ENCODE measurements at places on chromosomes 7 and 10.
A peak's percentile ranks its signal among the peaks of the same experiment; 100 is the strongest.

GRCh38 chr10:24721229-24722106 is 2.2 kb downstream of the ARHGAP21 start:
- DNase-seq = peak; percentile 60

DNA sequence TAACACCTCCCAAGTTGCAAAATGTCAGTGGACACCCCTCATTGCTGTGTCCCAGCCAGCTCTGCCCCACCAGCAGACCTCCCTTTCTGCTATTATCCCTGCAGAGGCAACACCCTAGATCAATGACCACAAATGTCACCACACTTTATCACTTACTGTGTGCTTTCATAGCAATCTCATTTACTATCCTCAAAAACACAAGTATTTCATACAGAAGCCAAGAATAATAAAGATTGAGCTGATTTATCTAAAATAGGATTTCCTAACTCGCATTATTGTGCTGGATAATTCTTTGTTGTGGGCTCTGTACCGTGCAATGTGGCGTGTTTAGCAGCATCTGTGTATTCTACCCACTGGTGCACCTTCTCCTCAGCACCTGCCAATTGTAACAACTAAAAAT is 13.2 kb upstream of the ABCB5 start:
- no peak for DNase-seq

DNA sequence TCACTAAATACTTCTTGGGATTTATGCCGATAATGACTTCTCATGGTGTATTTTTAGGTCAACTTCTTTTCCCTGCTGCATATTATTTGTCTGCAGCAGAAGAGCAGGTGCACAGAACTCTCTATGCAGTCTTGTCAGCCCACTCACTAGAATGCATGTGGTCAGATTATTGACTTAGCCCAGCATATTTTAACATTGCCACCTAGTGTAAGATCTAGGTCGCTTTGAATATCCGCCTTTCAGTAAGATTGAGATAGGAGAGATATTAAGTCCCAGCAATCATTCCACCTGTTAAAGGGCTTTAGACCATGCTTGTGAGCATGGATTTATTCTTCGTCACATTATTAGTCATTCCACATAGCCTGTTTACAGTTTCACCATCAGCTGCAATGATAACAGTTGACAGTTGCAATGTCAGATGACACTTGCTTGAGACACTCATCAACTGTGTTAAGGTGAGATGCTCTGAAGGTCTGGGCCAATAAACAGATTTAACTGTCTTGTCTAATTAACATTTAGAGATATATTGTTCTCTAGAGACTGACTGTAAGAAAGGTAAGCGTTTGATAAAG is 491.7 kb downstream of the ARL4A start:
- peak; percentile 18 for DNase-seq

DNA sequence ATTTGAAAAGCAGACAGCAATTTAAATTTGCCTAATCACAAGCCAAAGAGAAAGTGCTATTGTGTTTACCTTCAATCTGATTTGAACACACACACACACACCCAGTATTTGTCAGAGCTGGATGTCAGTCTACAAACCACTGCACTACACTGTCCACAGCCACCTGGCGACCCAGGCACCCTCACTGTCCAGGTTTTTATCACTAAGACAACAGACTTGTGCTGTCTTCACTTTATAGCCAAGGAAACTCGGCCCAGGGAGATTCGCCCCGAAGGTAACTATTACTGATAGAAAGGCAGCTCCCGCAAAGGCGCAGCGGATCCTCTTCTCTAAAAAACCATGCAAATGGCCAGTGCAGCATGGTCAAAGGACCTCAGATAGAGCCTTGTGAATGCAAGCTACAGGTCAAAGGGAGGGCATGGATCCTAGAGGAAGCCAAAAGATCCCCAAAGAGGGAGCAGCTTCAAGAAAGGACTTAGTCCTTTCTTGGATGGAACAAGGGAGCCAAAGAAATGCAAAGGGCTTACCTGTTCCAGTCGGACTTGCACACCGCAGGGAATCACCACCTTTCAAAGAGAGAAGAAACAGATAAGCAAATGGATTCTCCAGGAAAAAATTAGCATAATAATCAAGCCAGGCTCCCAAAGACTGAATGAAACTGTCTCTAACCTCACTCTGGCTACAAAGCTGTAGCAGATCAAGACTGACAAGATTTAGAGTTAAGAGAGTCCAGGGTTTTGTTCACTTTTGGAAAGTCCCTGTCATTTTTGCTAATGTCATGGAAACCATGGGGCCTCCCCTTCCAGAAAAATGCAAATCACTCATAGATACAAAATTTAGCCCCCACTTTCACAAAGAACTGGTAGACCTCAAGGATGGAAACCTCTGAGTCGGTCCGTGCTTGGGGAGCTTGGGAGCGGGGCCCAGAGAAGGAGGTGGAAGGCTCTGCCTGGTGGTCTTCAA is 101.1 kb downstream of the TNS3 start:
- DNase-seq = no peak

- no peak for DNase-seq
Observed at GRCh38 chr10:73901261-73901660, 9.7 kb upstream of the PLAU start.

- no peak for DNase-seq
Observed at GRCh38 chr7:148722340-148723165, 23.9 kb downstream of the CUL1 start.

DNA sequence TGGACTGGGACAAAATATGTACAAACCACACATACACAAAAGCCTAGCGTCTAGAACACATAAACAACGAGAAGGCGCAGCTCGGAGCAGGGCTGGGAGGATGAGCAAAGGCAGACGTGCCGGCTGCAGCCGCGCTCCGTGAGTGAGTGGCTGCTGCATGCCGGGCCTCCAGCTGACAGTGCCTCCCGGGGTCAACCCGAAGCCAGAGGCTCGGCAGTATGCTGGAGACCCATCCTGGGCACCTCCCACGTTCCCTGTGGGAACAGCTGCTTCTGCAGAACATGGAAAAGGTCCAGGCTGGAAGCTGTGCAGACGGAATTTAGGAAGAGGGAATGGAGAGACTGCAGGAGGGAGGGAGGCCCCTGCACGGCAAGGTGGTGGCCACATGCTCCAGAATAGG is 3.6 kb upstream of the GPR146 start:
- DNase-seq = no peak

DNA sequence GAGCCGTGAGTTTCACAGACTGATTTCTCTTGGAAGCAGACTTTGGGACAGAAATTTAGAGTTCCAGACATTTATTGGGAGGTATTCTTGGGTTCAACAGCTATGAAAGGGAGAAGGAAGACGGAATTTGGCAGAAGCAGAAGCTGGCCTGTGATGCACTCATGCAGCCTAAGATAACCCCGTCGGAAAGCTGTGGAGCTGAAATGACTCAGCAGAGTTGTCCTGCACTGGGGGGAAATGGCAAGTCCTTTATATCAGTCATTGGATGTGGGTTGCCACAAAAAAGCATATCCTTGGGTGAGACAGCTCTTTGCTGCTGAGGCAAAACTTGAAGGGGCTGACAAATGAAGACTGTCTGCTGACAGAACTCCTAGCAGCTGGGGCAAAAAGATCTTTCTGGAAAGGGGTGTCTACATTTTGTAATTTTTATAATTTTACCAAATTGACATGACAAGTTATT is 11.5 kb upstream of the MICU1 start:
- no peak for DNase-seq

GRCh38 chr7:91912494-91912893 is 28.2 kb upstream of the AKAP9 start:
- DNase-seq = no peak

DNA sequence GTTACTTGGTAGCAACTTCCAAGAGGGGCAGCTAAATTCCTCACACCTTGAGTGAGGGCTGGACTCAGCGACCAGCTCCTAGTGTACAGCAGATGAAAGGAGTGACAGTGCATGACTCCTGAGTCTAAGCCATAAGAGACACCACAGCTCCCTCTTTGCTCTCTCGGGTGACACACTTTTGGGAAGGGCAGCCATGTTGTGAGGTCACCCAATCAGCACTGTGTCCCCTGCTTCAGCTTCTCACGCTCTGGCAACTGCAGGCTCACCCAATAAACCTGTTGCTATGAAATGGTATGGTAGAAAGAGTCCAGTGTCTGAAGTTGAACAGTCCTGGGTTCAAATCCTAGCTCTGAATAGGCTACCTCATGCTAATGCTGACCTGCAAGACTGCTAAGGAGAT is 20.9 kb downstream of the TMEM130 start:
- no peak for DNase-seq

DNA sequence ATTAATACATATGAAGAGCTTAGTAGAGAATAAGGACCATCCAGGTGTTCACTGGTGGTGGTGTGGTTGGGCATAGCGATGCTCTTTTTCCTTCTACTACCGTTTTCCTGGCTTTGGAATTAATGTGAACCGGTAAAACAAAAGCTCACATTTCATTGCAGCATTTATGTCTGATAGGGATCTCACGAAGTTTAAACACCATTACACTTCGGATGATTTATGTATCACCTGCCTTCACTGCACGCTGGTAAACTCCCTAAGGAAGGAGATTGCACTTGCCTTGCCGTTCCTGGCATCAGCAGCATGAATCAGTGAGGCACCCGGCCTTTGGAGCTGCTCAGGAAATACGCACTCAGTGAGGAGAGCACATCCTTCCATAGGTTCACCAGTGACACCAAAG is 47.5 kb downstream of the WIPF3 start:
- DNase-seq = no peak

GRCh38 chr10:93181271-93182048 is 107.8 kb downstream of the CYP26A1 start:
- DNase-seq = no peak

DNA sequence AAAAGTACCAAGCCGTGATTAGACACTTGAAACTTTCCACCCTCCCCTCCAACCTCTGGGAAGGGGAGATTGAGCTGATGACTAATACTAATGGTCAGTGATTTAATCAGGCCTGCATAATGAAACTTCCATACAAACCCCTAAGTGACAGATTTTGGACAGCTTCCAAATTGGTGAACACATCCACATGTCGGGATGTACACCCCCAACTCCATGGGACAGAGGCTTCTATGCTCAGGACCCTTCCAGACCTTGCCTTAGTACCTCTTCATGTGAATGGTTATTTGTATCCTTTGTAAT is 4.8 kb downstream of the NUB1 start:
- no peak for DNase-seq

- DNase-seq = no peak
Observed at GRCh38 chr10:59799421-59799820, 46.2 kb upstream of the MRLN start.

DNA sequence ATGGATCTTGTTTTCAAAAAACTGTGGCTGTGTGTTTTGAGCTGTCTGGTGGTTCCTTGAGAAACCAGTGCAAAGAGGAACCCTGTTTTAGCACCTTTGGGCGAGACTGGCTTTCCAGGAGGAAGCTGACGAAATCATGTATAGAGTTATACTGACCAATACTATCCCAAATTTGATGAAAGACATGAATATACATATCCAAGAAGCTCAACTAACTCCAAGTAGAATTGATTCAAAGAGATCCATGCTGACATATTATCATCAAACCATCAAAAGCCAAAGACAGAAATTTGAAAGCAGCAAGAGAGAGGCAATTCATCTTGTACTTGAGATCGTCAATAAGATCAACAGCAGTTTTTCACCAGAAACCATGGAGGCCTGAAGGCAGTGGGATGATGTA is 610.7 kb downstream of the DNAJB6 start:
- no peak for DNase-seq

GRCh38 chr7:94297397-94297838 is 97.3 kb upstream of the COL1A2 start:
- no peak for DNase-seq

GRCh38 chr7:50795831-50796230 is 13.1 kb upstream of the GRB10 start:
- no peak for DNase-seq

DNA sequence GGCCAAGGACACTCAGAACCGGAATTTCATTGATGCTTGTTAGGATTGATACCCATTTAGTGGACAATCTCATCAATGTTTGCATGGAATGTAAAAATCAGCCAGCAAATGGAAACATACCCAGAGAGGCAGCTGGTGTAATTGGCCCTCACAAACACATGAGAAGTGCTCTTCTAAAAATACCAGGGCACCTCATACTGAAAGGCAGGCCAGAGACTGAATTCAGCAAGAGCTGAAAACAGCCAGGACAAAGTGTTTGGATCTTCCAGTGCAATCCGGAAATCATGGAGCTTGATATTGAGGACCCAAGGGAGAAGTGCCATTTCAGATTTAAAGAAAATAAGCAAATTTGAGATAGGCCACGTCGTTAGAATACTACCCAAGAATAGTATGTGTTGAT is 498.6 kb downstream of the GALNT17 start:
- DNase-seq = no peak

GRCh38 chr7:101180130-101180755 is at the start of gene NAT16:
Gene NAT16 (minus strand): TSS chr7:101180293. CDS start chr7:101174807, 5,486 bp downstream.
- DNase-seq = no peak

DNA sequence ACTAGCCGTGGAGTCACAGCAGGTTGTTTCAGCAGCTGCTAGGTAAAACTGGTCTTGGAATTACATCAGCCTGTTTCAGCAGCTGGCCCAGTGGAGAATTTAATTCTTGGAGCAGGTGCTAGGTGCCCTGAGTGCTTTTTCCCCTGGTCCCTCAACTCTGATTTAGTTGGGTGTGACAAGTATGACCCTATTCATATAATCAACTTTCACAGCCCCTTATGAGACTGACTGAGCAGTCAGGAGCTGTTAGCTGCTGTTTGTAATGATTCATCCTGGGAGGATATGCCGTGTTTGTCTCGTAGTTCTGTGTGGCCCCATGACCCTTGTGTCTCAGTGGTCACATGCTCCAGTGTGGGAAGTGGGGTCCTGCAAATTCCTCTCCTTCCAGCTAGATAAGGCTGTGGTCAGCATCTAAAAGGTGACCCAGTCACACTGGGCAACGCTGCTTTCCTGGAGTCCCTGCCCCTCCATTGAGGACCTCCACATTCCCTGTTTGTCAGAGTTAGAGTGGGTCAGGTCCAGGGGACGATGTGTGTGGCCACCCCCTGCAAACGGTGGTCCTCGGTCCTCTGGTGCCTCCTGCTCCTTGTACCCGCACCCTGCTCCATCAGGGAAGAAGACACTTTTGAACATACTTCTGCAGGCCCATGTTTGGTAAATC is 28.3 kb downstream of the TBATA start:
- DNase-seq = no peak

DNA sequence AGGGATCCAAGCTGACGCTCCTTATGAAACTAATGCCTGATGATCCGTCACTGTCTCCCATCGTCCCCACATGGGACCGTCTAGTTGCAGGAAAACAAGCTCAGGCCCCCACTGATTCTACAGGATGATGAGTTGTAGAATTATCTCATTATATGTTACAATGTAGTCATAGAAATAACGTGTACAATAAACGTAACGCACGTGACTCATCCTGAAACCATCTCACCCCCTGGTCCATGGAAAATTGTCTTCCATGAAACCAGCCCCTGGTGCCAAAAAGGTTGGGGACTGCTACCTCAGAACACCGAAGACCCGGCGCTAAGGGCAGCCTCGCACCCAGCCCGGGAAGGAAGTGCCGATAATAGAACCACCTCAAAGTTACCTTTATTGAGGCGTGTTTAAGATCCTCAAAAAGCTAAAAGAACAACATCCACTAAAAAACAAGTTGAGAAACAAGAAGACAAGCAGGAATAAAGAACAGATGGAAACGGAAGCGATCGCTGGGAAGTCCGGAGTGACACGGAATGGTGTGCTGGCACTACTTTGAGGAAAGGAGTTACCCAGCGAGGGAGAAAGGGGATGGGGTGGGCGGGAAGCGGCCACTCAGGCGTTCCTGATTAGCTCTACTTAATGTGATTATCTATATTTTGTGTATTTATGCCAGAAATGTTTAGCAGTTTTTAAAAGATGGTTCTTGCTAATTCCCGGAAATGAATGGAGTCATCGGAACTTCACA is 50.1 kb upstream of the PRKAR1B start:
- DNase-seq = no peak

Measured in Caco-2 (cell line).